ENCODE measurements at places on chromosomes 4 and X.

GRCh38 chrX:129823115-129823514 is 20.6 kb downstream of the ZDHHC9 start:
- peak; percentile 13 for DNase-seq

GRCh38 chrX:132933170-132933569 is 25.3 kb downstream of the HS6ST2 start:
- DNase-seq = no peak

DNA sequence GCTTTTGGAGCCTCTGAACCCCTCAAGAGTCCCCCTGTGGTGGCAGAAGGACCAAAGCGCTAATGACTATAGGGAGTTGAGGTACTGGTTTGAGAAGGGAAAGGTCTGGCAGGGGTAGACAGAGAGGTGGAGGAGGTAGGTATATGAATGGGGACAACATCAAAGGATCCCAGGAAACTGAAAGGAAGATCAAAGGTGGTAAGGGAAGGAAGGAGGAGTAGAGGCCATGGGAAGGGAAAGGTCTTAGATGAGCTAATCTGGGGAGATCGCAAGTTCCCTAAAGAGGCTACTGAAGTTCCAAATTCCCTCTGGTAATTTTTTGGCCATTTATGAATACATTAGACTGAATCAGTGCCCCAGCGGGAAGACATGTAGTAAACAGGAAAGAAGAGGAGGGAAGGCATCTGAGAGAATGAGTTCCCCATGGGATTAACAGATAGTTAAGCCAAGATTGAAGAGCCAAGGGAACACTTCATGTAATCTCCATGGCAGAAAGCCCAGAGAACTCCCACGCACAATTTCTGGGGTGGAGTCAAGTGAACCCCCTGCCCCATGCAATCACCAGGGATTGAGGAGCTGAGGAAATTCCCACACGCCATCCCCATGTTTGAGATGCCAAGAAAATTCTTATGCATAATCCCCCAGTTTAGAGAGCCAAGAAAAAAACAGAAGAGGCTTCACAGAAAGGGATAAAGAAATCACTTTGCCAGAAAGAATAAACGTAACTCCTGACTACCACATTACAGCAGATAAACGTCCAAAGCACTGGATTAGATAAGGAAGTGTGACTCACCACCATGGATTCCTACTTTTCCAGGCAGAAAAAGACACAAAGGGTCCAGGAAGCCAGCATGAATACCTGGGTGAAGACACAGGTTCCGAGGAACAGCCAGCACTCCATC is 25.8 kb downstream of the ZNF630 start:
- DNase-seq = no peak

DNA sequence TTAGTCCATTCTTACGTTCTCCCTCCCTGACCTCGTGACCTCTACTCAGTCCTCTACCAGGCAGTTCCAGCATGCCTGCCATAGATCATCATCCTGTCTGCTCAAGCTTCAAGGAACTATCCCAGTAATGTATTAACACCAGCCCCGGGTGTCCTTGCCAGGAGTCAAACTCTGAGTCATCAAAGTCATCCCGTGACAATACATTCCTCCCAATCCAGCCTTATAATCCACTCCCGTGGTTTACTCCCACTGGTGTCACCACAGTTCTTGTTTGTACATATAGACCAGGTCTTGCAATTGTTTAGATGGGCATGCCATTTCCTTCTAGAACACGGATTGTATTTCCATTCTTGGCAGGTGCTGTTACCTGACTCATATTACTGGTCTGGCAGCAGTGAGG is 68.7 kb upstream of the TAB3 start:
- no peak for DNase-seq

- no peak for DNase-seq
Observed at GRCh38 chrX:13123857-13124345, 79.5 kb upstream of the FAM9C start.

- no peak for DNase-seq
Observed at GRCh38 chrX:106170318-106170717, 2.2 kb downstream of the PWWP3B start.

DNA sequence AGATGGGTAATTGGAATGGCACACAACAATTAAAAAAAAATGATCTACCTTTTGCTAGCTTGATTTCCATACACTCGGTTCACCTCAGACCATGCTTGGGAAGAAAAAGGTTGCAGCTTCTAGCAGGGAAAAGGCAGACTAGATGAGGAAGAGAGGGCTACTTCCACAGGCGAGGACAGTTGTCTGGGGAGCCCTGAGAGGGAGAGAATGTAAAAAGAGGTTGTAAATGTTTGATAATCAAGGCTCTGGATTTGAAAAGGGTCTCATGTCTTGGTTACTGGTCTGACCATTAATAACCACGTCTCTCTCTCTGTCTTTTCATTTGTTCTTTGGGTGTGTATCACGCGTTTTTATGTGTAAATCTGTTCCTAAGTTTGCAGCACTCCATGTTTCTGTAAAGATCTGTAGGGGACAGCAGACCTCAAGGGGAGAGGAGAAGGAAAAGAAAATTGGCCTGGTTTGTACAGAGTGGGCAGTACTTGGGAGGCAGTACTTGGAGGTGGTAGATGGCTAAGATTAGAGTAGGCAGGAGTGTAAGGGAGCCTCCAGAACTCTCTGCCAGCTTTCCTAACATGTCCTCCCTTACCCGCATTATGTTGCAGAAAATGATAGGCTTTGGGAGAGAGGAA is 750 bp downstream of the ARMCX5 start:
- DNase-seq = no peak

DNA sequence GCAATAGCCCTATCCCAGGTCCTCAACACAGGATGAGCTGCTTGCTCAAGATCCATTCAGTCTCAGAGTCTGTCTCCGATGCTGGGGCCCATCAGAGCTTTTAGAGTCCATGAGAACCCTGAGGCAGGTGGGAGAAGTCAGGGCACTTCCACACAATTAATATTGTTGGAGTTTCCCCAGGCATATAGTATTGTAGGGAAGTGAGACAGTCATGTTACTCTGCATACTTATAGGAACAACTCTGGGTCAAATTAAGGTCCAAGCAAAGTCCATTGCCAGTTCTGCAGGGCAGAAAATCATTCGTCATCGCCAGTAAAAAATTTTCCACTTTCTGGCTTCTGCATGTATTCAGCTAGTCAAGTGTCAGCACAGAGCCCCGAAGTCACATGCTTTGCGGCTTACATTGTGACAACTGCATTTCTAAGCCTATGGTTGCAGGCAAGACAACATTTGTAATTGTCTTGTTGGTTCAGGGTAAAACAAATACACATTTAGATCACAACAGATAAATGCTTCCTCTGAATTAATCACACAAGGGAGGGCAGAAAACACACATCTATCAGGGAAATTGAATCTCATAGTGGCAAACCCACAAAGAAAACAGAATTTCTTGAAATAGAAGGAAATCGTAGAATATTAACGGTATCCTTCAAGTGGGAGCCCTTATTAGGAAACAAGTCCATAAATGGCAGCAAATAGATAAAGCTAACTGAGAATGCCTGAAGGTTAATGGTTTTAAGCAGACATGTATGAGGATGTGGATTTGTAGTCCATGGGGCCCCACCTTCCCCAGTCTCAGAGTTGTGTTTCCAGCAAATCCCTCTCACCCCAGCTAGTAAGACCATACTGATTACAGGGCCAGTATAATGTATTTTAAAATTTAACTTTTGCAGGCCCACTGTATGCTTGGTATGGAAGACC is 412.1 kb upstream of the RASGEF1B start:
- DNase-seq = no peak

DNA sequence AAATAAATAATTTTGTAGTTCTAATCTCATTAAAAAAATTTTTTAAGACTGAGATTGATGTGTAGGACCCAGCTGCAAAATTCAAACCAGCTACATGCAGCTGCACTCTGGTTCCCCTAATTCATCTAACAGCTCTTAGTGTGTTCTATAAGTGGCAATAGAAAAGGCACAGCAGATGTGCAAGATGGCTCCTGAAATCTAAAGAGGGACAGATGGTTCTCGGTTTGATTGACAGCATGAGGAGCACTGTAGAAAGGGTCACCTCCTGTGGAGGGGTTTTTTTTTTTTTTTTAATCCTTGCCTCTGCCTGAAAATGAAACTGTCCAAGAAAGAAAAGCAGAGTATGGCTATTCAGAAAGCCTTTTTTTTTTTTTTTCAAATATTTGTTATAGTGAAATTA is 16.9 kb upstream of the OCIAD1 start:
- DNase-seq = no peak

- DNase-seq = no peak
Observed at GRCh38 chrX:17553961-17554482, 179.0 kb downstream of the NHS start.

DNA sequence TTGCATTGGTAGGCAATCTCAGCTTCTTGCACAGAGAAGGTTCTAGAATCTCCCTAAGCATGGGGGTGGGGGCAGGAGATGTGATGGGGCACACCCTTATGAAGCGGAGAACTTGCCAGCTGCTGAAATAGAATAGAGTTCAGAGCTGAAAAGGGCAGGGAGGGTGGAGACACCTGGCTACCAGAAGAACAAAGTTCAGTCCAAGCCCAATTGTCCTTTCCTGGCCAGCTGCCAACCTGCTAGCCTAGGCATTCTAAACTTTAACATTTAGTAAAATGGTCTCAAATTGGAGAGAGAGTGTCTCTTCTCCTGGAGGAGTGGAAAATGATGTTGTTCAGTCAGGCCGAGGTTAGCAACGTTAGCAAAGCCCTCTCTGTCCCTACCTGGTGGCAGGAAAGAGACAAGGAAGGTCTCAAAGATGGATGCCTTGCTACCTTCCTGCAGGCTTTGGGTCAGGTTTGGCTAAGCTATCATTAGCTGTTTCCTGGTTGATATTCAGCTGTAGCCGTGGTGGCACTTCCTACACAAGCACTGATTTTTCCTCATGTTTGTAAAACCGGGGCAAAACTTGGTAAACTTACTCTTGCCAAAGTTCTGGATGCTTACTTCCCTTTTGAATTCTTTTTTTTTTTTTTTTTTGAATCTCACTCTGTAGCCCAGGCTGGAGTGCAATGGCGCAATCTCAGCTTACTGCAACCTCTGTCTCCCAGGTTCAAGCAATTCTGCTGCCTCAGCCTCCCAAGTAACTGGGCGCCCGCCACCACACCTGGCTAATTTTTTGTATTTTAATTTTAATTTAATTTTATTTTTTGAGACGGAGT is 34.7 kb upstream of the NYX start:
- DNase-seq = no peak

DNA sequence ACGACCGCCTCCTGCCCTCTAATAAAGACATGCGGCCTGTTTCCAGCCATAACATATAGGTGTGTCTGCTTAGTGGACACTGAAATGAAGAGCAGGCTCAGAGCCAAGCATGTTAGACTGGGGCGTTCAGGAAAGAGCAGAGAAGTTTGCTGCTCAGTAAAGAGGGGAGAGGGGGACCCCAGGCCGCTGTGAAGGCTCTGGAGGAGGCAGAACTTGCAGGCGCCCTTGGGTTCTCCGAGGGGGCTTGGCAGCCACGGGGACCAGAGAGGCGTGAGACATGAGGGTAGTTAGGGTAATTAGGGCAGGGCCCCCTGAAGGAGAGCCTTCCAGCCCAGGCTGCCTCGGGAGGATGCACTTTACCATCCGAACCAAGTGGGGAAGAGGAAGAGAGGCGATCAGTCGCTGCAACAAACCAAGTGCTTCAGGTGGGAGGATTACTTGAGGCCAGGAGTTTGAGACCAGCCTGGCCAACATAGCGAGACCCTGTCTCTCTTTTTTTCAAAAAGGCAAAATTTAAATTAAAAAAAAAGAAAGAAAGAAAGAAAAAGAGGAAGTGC is 46.6 kb upstream of the CDKN2AIP start:
- DNase-seq = no peak

DNA sequence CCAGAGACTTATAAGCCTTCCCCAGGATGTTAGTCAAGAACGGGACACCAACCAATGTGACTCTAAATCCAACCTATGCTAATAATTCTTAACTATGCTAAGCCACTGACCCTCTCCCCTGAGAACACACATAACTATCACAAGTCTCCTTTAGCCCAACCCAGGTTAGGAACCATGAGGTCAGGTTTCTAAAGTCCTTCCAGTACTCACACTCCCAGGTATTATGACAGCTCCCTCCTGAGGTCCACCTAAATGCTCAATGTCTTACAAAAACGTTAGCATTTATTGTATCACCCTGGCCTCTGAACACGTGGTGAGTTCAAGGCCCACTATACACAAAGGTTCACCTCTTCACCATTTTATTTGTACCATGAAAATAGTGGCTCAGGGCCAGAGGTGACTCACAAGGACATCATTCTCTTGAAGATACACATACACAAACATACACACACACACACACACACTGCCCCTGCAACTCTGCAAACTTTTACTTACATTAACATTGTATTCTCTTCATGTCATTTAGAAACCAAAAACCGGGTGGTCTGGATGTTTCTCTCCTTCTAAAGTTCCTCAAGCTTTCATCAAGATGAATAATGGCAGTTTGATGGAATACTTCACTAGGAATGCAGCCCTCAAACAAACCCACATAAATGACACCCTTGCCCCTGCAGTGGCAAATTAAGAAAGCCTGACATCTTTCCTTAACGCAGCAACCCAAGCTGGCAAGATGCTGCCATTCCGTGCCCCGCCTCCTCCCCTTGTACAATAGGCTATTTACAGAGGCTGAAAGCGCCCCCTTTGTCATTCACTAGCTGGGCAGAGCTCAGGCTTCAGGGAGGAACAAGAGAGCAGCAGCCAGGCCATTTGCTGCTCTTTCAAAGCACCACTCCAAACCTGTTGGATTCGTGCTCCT is 17.7 kb downstream of the ACSL1 start:
- DNase-seq = no peak

- DNase-seq = no peak
Observed at GRCh38 chrX:94743478-94743877, 1069.5 kb downstream of the FAM133A start.

DNA sequence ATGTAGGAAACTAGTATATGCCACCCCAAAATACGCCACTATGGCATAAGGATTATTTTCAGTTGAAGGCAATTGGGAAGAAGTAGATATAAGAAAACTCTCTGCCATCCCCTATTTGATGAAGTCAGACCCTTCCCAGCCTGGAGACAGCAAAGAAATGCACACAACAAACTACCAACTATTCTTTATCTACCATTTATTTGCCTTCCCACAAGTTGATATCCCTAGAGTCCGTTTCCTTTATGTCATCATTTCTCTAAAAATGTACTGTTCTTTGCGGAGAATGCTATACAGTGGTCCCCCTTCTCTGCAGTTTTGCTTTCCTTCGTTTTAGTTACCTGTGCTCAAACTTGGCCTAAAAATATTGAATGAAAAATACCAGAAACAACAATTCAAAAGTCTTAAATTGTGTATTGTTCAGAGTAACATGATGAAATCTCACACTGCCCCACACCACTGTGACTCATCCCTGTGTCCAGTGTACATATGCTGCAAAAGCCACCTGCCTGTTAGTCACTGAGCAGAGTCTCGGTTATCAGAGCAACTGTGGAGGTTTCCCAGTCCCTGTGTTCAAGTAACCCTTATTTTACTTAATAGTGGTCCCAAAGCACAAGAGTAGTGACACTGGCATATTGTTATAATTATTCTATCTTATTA is 152.3 kb downstream of the WDFY3 start:
- DNase-seq = no peak

- DNase-seq = no peak
Observed at GRCh38 chr4:113677325-113677724, 84.2 kb downstream of the CAMK2D start.

GRCh38 chr4:169163947-169164668 is 106.6 kb downstream of the SH3RF1 start:
- DNase-seq = no peak

- no peak for DNase-seq
Observed at GRCh38 chr4:40225497-40225896, 28.7 kb downstream of the RHOH start.

GRCh38 chr4:111618908-111619307 is 526.3 kb upstream of the FAM241A start:
- DNase-seq = no peak
